ENCODE measurements at places on chromosomes 4 and X.

- no peak for DNase-seq
These were observed 1.0 kb upstream of the TLR1 start for GRCh38 chr4:38805530-38806145.

- no peak for DNase-seq
These were observed 8.4 kb upstream of the PRPS1 start for GRCh38 chrX:107619885-107620322.

DNA sequence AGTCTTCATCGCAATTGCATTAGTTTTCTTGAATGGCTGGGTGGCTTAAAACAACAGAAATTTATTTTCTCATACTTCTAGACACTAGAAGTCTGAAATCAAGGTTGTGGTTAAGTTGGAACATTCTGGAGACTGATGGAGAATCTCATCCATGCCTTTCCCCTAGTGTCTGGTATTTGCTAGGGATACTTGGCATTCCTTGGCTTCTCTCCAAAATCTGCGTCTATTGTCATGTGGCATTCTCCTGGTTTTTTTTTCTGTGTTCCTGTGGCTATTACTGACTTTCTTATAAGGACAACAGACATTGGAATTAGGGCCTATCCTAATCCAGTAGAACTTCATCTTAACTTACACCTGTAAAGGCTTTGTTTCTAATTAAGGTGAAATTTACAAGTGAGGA, 272.8 kb upstream of the EPHA5 start:
- DNase-seq, result no peak

- no peak for DNase-seq
These were observed 1001.6 kb upstream of the IGFBP7 start for GRCh38 chr4:58111818-58112217.

DNA sequence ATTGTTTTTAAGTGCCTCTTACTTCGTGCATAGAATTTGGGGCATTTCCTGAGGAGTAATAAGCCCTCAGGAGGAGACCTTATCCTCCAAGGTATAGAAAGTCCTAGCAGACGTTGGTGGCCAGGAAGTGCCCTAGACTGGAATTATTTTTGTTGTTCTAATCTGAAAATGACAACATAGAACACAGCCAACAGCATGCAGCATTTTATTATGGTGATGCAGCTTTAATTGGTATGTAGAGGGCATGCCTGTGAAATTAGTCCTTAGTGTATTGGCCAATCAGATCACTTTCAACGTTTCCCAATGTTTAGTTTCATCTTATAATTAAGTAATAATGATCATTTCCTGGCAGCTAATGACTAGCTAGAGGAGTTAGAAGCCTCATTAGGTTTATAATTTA, 199.2 kb downstream of the SHROOM3 start:
- DNase-seq, result no peak

- DNase-seq, result no peak
These were observed 36.1 kb downstream of the GRXCR1 start for GRCh38 chr4:42928582-42928981.

GRCh38 chr4:878796-879728, 53.1 kb downstream of the GAK start:
- DNase-seq, result no peak

- DNase-seq, result no peak
These were observed 313.0 kb downstream of the DCTD start for GRCh38 chr4:182604161-182604622.

DNA sequence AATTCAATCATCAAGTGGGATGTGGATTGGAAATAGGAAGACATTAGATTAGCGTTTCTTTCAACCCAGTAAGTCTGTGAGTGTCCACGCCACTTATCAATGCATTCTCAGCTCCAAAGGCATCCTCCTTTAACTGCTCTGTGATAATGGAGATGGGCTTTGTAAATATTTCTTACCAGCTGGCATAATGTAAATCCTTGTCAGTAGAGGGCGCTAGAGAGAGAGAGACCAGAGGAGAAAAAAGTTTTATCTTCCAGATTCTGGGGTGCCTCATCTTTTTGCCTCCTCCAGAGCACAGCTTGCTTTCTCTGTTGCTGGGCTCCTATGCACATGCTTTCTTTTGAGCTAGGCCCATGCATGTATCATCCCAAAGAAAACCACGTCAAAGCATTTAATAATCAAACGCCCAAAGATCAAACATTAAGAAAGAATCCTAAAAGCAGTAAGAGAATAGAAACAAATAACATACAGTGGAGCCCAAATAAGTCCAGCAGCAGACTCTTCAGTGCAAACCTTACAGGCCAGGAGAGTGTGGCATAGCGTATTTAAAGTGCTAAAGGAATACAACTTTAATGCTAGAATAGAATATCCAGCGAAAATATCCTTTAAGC, 9.6 kb upstream of the MTMR1 start:
- DNase-seq, result no peak

DNA sequence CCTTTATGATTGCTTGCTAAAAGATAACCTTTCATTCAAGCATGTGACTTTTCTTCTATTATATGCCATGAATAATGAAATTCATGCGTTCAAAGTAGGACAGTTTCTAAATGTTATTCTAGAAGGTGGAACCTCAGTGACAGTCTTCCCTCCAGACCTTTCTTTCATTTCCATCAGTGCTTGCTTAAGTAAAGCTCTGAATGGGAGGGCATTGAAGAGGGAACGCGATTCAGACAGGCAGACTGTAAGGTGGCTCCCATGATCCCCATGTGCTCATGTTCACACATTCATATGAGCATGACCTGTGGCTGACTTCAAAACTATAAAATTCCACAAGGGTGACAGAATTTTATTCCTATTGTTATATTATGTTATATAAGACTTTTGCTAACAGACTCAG, 1367.3 kb upstream of the IGFBP7 start:
- DNase-seq, result no peak

DNA sequence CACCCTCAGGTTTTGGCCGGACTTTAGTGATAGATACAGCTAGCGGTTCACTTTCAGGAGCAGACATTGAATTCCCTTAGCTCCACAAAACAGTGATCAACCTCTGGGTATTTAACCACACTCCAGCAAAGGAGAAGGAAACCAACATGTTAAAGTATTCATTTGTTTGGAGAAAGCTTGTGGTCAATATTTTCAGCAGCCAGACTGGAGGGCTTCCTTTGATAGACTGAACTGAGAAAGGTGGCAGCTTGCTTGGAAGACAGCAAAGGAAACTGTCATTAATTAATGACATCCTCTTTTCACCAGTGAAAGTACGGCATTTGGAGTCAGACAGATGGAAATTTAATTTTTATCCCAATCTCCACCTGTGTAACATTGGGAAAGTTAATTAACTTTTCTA, 289.1 kb upstream of the CLNK start:
- no peak for DNase-seq

- DNase-seq, result no peak
These were observed 39.9 kb downstream of the CCNG2 start for GRCh38 chr4:77196866-77197265.

DNA sequence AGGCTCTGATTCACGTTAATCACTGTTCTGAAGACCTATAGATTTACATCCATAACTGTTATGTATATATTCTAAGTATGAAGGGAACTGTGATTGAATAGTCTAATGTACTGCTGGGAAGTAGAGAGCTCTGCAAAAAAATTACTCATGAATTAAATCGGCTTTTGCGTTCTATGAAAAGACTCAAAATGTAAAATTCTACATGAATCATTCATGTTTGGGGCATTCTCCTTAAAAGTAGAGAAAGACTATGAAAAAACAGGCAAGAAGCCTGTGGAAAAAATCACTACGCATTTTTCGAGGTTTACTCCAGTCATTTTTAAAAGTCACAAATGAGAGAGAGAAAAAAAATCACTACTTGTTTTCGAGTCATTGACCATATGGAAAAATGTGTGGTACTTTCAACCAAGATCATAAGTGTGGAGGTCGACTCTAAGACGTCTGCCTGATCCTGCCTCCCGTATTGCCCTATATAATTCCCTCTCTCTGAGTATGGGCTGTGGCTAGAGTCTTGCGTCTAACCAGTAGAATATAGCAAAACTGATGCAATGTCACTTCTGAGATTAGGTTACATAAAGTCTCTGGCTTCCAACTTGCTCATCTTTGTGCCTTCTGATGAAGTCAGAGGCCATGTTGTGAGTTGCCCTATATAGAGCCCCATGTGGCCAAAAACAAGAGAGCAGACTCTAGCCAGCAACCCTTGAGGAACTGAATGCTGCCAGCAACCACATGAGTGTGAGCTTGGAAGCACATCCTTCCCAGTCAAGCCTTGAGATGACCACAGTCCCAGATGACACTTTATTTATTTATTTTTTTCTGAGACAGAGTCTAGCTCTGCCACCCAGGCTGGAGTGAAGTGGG, 32.1 kb upstream of the VEGFD start:
- no peak for DNase-seq

DNA sequence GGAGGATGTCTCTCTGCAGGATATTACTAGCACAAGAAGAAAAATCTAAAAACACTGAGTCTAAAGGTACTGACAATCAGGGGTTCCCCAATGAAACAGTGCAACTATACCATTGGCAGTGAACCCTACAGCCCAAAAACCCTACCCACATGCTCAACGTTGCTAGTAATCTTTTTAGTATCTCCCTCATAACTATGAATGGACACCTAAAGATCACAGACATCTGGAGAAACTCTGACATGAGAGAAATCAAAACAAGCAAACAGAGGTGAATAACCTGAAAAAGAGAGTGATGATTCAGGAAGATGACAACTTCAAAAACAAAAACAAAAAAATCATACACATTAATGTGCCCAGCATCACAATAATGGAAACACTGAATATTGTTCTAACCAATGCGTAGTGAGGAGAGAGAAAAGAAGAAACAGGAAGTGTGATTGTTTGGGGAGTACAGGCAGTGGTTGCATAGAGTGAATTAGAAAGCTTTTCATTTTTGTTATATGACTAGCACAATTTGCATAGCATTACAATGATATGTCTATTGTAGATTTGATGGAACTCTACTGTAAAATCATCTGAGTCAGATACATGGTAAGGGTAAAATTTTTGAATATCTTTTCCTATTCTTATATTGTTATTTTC, 78.9 kb upstream of the FMR1 start:
- DNase-seq, result no peak

Data from stimulated activated CD8-positive, alpha-beta memory T cell treated with anti-CD3 and anti-CD28 coated beads, Interleukin-15, amount 100 ng/mL, for 4 hours (primary cell).